ENCODE measurements at places on chromosomes 6 and 20.
A peak's percentile ranks its signal among the peaks of the same experiment; 100 is the strongest.

DNA sequence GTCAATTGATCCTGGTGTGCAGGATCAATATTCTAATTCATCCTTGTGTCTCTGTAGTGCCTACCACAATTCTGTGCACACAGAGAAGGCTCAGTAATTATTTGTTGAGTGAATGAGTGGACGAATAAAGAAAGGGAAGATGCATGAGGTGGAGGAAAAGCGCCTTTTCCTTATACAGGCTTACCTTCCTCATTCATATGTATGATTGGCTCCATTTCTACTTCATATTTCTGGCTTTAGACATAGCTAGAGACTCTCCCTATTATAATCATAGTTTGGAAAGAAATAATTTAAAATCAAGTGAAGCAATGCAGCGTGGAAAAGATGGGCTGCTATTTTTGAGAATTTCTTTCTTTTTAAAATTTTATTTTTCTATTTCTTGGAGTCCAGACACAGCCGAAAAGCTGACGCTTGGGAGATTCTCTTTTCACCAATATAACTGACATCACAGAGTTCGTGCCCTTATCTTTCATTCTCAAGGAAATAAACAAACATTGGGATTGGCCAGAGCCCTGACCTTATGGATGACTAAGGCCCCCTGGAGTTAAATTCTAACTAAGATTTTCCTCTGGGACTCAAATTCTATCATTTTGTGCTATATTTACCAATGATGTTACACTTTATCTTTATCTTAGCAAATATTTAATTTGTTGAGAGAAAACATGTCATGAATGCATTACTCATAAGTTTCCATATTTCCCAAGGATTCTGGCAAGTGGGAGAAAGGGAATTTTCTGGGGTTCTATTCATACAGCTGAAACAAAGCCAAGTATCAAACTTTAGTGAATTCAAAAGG, 48.1 kb downstream of the PRL start:
- peak; percentile 91 for DNase-seq

DNA sequence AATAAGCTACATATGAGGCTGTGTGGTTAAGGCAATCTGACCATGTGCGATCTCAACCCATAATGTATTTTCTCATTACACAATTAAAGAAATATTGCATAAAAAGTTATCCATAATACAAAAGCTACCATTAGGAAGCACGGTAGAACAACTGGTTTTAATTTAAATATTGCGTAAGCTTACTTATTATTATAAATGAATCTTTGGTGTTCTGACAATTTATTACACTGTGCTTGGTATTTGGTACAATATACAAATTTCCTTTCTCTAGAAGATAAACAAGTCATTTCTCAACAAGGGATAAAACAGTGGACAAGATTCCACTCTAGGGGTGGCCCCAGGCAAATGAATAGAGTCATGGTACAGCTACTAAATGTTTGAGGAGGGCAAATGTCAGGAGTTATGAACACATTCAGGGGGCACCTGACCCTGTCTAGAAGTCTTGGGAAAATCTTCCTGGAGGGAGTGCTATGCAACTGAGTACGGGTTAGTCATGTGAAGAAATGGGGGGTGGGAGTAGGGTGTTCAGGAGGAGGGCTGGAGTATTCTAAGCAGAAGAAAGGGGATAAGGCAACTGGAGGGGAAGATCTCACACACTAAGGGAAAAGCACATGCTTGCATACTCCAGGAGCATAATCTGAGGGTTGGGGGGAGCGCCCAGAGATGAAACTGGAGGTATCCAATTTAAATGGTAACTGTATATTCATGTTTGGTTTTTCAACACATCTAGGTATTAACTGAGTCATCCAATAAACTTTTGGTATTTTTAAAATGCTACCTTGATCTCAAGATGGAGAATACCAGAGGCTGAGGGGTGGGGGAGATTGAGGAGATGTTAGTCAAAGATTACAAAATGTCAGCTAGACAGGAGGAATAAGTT, 296.9 kb upstream of the SGK1 start:
- DNase-seq: no peak

- DNase-seq: no peak
Measured at GRCh38 chr6:20943040-20943627, 408.9 kb downstream of the CDKAL1 start.

- DNase-seq: no peak
Measured at GRCh38 chr6:46746696-46747095, at the start of gene ANKRD66. Gene ANKRD66 (plus strand): TSS chr6:46746933. CDS start chr6:46751949, 5,016 bp downstream.

DNA sequence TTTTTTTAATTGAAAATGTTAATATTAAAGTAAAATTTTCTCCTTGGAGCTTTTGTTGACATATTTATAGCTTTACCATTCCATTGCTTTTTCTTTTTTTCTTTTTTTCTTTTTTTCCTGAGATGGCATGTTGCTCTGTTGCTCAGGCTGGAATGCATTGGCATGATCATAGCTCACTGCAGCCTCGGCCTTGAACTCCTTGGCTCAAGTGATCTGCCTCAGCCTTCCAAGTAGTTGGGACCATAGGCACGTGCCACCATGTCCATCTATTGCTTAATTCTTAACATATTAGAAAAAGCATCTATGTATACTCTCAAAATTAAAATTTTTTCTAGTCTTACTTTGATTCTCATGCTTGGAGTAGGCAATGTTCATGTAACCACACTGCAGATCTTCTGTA, 43.0 kb downstream of the RALGAPB start:
- no peak for DNase-seq
